ENCODE measurements at places on chromosomes 11 and 22.

GRCh38 chr22:22849640-22850610 lies 37.7 kb upstream of the IGLL5 start:
- no peak for DNase-seq

DNA sequence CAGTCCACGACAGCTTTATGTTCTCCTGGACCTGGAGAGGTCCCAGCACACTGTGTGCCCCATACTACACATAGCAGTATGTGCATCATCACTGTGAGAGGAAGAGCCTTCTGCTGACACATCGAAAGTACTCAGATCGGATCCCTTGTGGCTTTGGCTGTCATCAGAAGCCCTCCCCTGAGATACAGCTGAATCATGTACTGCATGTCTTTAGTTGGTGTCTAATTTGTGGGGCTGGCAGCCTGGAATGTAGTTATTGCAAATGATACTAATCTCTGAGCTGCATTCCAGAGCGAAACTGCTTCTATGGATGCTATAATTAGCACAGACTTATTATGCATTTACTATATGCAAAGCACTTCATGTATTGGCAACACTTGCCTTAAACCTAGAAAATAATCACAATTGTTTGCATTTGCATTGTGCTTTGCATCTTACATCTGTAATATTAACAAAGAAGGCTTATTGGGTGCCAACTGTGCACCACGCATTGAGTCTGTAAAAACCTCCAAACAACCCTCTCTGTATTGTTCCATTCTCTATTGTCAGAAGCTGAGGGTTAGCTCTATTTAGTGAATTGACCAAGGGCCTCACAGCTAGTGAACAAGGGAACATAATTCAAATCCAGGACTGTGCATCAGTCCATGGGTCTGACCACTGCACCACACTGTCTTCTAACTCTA lies 89.2 kb upstream of the CRTAM start:
- peak; percentile 64 for DNase-seq

DNA sequence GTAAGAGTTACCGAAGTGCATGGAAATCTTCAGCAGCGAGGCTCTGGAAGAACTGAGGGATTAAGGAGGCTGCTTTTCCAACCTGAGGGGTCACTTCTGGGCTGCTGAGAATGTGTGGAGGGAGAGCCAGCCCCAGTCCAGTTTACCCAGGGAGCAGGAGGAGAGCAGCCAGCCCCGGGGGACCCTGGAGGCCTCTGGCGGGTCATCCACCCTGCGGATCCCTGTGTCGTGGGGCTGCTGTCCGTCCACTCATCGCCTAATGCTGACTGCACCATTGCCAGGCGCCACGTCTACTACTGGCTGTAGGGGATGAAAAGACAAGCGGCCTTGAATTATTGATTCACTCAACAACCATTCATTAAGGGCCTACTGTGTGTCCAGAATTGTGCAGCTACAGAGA lies 228.7 kb upstream of the TBCEL start:
- DNase-seq = no peak

DNA sequence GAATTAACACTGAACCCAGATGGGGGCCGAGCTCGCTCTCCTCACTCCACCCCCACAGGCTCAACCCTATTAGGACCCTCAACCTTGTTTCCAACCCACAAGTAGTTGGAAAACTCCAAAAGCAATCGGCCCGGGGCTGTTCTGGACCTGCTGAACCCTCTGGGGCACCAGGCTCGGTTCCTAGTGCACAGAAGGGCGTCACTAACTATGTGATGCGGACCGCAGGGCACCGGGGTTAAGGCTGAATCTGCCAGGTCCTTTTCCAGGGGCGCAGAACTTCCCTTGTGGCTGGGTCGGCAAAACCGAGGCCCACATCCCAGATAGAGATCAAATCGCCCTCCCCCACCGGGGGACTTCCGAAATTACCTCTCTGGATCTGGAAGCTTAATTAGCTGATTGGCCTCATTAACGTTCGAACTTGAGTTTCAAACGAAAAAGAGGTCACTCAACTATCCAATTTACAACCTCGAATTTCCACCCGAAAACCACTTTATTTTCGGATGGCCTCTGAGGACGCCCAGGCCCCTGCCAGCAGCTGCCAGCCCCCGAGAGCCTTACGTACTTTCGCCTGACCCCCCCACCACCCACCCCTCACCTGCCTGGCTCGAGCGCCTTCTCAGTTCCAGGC lies 1.7 kb downstream of the SHANK2 start:
- no peak for DNase-seq

GRCh38 chr22:27134315-27134701 lies 476.9 kb downstream of the MIAT start:
- peak; percentile 75 for DNase-seq

- DNase-seq = no peak
Observed at GRCh38 chr22:35835998-35836691, 118.5 kb downstream of the APOL5 start.

- peak; percentile 72 for DNase-seq
Observed at GRCh38 chr22:37804881-37805809, 2.6 kb upstream of the GCAT start.

DNA sequence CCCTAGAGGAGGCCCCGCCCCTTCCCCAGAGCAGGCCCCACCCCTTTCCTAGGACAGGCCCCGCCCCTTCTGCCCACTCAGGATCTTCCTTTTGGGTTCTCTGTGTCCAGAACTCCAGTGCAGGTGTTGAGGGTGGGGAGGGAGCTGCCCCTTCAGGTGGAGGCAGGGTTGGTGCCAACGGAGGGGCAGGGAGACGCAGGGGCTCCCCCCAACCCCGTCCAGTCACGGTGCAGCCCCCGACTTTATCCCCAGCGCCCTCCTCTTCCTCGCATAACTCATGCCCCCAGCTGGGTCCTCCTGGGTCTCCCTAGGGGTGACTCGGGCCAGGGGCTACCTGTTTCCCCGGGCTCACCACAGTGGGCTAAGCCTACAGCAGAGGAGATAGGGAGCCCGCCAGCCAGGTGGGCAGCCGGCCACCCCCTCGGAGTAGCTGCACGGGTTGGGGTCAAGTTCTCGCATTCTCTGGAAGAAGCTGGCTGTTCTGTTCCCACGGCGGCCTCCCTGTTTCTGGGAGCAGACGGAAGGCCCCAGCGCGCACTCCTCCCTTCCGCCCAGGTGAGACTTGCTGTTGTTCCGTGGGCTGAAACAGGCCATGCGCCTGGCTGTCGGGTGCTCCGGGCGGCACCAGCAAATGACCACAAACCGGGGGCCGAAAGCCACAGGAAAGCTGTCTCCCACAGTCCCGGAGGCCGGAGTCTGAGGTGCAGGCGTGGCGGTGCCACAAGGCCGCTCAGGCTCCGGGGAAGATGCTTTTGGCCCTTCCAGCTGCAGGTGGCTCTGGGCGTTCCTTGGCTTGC lies 38.9 kb downstream of the MUC2 start:
- peak; percentile 11 for DNase-seq

- DNase-seq = no peak
Observed at GRCh38 chr11:44818110-44818509, 91.3 kb downstream of the TSPAN18 start.

DNA sequence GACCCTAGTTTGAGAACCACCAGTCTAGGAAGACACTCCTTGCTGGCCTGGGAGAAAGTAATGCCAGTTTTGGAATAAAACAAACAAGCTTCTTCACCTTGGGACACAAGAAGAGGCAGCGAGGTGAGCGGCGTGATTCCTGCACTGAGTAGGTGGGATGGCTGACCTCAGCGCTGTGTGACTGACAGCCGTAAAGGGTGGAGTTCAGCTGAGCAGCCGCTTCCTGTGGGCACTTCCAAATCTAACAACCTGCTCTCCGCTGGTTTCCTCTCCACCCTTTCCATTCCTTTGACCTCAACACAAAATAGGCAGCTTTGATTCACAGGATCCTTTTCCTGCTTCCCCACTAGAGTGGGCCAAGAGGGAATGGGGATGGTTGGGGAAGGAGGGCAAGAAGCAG lies 45.8 kb downstream of the PC start:
- no peak for DNase-seq

GRCh38 chr22:32619614-32620426 lies 145.2 kb downstream of the FBXO7 start:
- DNase-seq = no peak

DNA sequence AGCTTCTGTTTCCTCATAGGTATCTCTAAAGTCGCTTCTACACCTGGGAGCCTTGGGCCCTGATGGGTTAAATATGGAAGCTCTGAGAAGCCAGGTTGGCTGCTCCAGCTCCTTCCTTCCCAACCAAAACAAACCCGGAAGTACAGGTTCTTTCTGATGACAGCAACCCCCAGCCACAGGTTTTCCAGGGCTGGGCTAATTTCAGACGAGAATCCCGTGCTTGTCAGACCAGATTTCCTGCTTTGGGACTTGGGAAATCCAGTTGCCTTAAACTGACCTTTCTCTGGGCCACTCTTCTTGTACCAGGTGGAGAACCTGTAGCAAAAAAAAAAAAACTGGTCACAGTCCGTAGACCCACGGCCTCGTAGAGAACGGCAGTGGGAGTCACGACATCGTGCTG lies 51.9 kb downstream of the RBX1 start:
- no peak for DNase-seq

GRCh38 chr22:32240461-32240860 lies 14.7 kb downstream of the SLC5A4 start:
- no peak for DNase-seq

DNA sequence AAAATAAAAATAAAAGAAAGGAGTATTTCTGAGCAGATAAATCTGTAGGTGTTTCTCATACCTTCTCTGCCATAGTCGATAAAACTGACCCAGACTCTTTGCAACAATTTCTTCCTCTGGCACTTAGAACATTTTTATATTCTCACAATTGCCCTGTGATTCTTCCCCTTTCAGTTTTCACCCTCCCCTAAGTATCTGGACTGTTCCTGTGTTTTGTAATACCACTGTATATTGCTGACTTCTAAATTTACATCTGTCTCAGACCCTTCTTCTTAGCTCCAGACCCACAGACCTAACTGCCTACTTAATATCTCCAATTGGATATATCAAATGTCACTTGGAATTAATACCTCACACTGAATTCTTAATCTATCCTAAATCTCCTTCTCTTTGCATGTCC lies 133.4 kb upstream of the DDI1 start:
- no peak for DNase-seq

GRCh38 chr11:105100981-105101630 lies 38.5 kb downstream of the CARD18 start:
- DNase-seq = no peak

- no peak for DNase-seq
Observed at GRCh38 chr11:60960405-60960804, 8.4 kb upstream of the SLC15A3 start.

- no peak for DNase-seq
Observed at GRCh38 chr11:26571861-26572654, at the start of gene MUC15. Gene MUC15 (minus strand): TSS chr11:26572263. CDS start chr11:26567094, 5,169 bp downstream.

DNA sequence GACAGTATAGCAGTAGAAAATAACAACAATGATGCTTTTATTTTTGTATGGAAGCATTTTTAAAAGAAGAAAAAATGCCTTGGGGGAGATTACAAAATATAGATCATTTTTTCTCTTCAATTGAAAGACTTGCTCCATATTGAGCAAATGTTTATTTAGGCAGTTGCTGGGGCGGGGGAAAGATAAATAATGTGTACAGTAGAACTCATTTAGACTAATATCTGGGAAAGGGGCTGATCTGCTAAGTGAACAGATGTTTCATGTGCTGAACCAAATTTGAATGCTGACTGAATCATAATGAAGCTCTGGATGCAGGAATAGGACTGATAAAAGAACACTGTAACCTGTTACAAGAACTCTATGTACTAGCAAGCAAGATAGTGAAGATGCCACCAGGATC lies 457.1 kb upstream of the TENM4 start:
- DNase-seq = no peak

Data from CD4-positive, alpha-beta T cell treated with Interleukin-15 for 1 hour (primary cell).